ENCODE measurements at places on chromosomes 13 and 19.
A peak's percentile ranks its signal among the peaks of the same experiment; 100 is the strongest.

- DNase-seq: no peak
These were observed 1.8 kb upstream of the RUBCNL start for GRCh38 chr13:46388846-46389245.

- DNase-seq: no peak
These were observed 5.5 kb upstream of the ZNF580 start for GRCh38 chr19:55635334-55635717.

DNA sequence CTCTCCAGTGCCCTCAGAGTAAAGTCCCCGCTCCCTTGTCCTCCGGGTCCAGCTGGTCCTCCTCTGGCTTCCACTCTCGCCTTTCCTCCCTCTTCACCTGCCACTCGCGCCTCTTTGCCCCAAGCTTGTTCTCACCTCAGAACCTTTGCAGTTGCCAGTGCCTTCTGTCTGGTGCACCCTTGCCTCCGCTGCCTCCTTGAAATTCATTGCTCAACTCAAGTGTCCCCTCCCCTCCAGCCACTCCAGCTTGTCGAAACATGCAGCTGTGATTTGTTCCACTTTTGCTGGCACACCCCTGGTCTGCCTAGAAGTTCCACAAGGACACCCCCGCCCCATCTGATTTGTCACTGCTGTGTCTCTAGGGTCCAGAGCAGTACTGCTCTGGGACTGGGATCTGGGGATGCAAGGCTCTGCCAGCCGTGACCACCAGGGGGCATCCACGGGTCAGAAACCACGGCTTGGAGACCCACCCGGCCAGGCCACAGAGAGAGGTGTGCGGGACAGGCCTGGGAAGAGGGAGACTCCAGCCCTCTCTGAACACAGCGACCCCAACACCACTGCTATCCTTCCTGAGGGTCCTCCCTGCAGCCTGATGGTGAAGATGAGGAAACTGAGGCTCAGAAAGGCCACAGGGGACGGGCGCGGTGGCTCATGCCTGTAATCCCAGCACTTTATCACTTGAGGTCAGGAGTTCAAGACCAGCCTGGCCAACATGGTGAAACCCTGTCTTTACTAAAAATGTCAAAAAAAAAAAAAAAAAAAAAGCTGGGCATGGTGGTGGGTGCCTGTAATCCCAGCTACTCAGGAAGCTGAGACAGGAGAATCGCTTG is 49.9 kb downstream of the AP1M1 start:
- DNase-seq: peak; percentile 78

GRCh38 chr19:16824658-16825311 is 4.4 kb upstream of the SIN3B start:
- DNase-seq: peak; percentile 35

- no peak for DNase-seq
These were observed 1146.2 kb upstream of the SPRY2 start for GRCh38 chr13:81487151-81487550.

DNA sequence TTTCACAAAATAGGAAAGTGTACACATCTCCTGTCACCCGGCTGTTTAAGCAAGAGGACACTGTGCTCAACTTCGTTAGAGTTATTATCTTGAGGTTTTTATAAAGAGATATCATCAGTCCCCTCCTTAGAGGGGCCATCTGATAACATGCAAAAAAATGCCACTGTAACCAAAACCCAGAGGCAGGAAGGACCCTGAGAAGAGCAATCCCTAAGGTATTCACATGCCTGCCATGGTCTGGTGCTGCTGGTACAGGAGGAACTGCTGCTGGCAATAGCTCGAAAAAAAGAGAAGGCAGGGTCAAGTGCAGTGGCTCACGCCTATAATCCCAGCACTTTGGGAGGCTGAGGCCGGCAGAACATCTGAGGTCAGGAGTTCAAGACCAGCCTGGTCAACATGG is 12.8 kb upstream of the CEACAM3 start:
- DNase-seq: no peak

DNA sequence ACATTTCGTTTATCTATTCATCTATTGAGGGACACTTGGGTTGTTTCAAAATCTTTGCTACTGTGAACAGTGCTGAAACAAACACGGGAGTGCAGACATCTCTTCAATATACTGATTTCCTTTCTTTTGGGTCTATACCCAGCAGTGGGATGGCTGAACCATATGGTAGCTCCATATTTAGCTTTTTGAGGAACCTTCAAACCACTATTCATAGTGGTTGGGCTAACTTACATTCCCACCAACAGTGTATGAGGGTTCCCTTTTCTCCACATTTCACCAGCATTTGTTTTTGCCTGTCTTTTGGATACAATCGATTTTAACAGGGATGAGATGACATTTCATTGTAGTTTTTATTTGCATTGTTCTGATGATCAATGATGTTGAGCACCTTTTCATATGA is 798.2 kb downstream of the UQCRFS1 start:
- DNase-seq: no peak

- no peak for DNase-seq
These were observed 18.5 kb upstream of the POP4 start for GRCh38 chr19:29587518-29587986.

GRCh38 chr19:13215572-13216380 is 65.6 kb downstream of the IER2 start:
- no peak for DNase-seq

DNA sequence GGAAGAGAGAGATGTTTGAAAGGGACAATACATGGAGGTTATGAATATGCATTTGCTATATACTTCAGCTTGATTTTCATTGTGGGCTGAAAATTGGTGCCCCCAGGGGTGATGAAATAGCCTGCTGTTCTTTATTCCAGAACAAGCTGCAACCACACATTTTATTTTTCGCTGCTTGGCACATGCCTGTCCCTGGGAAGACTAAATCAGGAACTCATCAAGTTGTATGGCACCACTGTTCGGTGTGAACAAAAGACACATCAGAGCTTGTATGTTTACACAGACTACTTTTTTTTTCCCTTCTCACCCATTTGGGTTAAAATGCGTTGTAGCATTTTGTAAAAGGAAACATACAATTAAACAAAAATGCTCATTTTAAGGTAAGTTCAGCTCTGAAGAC is 230.7 kb downstream of the NALCN start:
- DNase-seq: no peak

- DNase-seq: no peak
These were observed 180.2 kb downstream of the SLITRK5 start for GRCh38 chr13:87851410-87851809.

Data from fibroblast of the aortic adventitia (primary cell).